ENCODE measurements at places on chromosomes 12 and 14.
A peak's percentile ranks its signal among the peaks of the same experiment; 100 is the strongest.

GRCh38 chr14:61627612-61628011 lies 67.7 kb upstream of the HIF1A start:
- no peak for DNase-seq

DNA sequence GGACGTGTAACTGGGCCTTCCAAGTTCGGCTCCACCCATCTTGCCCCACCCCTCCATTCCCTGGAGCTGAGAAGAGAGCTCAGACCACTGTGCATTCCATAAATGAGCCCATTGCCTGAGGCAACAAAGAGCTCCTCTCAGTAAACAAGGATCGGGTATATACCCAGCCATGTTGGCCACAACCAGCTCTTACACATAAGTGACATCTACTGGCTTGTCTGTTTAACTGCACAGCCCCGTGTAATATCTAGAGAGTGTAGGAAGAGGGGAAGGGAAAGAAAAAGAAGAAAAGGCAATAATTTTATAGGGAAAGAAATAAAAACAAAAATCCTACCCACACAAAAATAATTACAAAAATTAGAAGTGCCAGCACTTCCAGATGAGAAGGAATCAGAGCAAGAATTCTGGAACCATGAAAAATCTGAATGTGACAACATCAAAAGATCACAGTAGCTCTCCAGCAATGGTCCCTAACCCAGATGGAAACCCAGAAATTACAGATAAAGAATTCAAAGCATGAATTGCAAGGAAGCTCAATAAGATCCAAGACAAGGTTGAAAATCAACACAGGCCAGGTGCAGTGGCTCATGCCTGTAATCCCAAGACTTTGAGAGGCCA lies 308.1 kb downstream of the RPAP3 start:
- DNase-seq = peak; percentile 77

DNA sequence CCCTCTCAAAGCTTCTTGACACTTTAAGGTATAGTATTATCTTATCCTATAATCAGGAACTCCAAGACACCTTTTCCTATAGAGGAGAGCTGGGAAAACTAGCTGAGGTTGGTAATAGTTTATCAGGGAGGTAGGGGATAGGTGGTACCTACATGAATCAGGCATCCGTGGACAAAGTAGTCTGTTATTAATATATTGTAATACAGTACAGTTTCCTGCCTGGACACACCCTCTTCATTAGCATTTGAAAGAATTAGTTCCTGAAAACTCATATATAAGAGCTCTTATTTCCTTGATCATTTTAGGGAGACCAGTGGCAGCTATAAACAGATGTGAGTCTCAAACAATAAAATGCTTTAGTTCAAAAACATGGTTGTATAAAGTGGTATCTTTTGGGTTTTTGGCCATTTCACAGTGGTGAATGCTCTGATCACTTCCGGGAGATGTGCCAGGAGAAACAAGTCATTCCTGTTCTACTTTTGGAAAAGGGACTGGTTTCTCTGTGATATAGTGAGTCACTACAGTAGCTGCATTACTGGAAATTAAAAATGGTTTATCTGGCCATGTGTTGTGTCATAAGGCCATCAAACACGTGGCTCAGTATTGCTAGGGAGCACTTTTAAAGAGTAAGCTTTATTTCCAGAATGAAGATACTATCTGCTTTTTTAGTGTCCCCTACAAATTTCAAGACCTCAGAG lies 98.1 kb downstream of the KLRB1 start:
- DNase-seq = no peak

DNA sequence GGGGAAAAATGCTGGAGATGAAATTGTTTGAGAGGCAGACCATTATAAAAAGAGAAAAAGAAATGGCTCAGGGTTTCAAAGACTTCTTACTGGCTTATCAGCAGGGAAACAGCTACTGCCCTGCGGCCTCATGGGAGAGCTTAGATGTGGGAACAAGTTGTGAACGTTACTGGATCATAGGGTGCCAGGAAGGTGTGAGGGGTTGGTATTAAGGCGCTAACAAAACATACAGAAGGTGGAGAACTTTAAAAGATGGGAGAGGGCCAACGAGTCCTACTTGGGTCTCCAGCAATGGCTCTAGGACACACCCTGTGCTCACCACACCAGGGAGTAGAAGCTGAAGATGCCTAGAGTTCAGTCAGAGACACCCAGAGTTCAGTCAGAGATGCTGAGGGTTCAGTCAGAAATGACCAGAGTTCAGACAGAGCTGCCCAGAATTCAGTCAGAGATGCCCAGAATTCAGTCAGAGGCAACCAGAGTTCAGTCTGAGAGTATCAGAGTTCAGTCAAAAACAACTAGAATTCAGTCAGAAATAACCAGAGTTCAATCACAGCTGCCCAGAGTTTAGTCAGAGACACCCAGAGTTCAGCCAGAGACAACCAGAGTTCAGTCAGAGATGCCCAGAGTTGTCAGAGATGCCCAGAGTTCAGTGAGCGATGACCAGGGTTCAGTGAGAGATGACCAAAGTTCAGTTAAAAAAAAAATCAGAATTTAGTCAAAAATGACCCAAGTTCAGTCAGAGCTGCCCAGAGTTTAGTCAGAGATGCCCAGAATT lies 1103.6 kb downstream of the BCL11B start:
- DNase-seq = no peak

DNA sequence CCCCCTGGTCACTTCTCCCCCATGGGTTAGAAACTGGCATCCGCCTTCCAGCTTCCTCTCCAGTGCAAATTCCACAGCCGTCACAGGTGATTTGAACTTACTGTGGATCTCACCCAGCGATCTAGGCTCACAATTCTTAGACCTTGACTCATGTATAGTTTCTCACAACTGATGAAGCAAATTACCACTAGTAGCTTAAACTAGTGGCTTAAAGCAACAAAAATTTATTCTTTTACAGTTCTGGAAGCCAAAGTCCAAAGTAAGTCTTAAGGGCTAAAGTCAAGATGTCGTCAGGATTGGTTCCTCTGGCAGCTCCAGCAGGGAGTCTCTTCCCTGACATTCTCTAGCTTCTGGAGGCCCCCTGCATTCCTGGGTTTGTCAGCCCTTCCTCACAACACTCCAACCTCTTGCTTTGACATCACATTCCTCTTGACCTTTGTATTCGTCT lies 117.4 kb downstream of the KTN1 start:
- no peak for DNase-seq

DNA sequence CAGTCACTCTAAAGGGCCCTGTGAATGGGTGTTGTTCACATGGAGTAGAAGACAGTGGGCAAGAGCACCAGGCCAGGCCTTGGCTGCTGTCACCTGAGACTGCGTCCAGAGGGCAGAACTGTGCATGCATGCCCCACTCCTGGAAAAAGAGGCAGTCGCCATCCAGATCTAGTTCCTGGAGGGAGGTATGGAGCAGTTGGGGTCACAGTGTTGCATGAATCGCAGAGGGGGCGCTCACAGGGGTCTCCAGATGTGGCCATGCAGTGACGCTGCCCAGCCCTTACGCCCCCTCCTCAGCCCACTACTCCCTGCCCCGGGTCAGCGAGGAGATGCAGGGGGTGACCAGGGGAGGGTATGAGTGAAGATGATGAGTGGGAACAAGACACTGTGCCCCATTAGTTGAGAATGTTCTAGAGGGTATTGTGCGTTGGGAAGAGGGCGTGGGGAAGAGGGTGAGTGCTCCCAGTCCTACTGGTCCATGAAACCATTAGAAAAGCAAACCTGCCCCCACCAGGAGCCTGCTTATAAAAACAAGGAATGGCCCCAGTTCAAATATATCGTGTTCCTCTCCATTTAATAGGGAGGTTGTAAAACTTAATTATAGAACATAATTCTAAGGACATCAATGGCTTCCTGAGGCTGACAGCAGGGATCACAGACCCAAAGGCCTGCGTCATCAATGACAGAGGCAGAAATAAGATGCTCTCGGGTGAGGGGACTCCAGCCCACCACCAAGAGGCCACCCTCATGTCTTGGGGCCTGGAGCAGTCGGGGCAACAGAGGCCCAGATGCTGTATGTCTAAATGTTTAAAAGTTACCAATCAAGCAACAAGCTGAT lies 32.2 kb upstream of the BCL7A start:
- no peak for DNase-seq

DNA sequence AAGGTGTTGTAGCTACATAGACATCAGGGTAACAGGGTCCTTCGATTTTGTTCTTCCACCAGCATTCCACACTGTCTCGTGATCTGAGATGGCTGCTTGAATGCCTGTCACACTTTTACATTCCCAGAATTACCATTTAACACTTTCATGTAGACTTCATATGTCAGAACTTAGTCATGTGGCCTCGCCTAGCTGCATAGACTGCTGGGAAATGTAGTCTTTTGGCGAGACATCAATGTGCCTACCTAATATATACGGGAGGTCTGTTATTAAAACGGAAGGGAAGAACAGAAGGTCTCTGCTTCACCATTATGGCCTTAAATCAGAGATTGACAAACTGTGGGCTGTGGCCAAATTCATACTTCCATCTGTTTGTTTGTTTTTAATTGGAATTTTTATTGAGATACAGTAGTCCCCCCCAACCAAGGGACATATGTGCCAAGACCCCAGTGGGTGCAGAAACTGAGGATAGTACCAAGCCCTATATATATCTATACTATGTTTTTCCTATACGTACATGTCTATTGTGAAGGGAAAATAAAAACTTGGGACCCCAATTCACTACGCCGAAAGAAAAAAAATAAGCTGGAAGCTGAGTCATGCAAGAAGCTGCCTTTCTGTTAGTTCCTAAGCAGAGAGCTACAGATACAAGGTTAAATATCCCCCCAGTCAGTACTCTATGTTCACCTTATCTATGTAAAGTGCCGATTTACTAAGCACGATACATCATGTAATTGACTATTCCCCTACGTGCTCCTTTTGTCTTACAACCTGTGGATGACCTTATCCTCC lies 11.3 kb upstream of the HRK start:
- DNase-seq = no peak

GRCh38 chr14:63268771-63269170 lies 50.0 kb downstream of the GPHB5 start:
- DNase-seq = no peak

GRCh38 chr12:112046003-112046402 lies 32.8 kb downstream of the ERP29 start:
- no peak for DNase-seq

GRCh38 chr12:76038176-76038575 lies 6.6 kb upstream of the PHLDA1 start:
- DNase-seq = no peak

GRCh38 chr14:70753518-70753953 lies 55.8 kb downstream of the MAP3K9 start:
- DNase-seq = no peak
